ENCODE measurements at places on chromosomes 2 and 18.

DNA sequence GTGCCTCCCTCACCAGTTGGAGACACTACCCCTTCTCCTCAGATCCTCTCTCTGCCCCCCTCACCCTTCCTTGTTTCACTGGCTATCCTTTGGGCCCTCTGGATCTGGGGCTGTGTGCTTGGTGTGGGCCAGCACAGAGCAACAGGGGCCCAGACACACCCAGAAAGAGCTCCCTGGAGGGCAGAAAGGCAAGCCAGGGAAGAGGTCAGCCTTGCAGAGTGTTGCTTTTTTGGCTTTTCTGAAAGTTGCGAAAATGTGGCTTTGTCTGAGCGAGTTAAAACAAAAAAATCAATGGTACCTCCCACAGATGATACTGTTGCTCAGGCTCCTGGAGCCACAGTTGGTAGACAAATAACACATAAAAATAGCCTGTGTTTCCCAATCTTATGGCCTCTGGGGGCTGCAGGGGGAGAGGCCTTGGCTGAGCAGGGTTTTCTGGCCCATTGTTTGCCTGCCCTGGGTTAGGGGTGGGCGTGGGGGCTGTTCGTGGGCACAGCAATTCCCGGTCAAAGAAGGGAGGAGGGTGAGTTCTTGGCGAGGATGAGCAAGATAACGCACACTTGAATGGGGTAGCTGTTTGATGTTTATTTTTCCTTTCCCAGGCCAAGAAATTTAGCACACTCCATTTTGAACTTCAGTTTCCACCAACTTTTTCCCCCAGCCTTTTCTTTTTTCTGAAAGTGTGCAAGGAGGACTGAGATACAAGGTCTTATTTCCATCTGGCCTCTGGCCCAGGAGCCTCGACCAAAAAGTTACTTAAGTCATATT lies 167.0 kb upstream of the HAAO start:
- DNase-seq = no peak

DNA sequence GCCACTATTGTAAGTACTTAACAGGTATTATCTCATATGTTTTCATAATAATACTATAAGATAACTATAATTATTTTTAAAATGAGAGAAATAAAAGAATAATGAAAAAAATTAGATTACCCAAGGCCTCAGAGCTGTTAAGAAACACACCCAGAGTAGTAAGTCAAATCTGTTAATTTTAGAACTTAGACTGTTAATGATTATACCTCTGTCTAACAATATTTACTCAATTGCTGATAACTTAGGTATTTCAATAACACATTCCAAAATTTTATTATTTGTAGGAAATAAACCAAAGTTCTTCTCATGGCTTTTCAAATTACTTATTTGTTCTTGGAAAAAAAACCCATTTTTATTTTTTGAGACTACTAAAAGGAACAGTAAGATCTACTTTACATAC lies 227.5 kb upstream of the KCNH7 start:
- no peak for DNase-seq

GRCh38 chr2:147594038-147594437 lies 250.8 kb upstream of the ACVR2A start:
- no peak for DNase-seq

- no peak for DNase-seq
These were observed 239.5 kb downstream of the L3MBTL4 start for GRCh38 chr18:6174983-6175745.

DNA sequence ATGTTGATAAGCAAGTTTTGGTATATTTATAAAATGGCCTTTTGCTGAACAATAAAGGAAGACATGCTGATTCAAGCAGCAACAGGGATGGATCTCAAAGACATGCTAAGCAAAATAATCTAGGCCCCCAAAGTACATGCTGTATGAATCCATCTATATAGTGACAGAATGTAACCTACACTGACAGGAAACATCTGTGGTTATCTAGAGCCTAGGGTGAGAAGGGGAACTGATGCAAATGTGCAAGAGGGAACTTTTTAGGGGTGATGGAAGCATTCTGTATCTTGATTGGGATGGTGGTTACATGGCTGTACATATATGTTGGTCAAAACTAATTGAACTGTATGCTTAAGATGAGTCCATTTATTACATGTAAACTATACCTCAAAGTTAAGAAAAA lies 24.2 kb downstream of the CNRIP1 start:
- DNase-seq = no peak

DNA sequence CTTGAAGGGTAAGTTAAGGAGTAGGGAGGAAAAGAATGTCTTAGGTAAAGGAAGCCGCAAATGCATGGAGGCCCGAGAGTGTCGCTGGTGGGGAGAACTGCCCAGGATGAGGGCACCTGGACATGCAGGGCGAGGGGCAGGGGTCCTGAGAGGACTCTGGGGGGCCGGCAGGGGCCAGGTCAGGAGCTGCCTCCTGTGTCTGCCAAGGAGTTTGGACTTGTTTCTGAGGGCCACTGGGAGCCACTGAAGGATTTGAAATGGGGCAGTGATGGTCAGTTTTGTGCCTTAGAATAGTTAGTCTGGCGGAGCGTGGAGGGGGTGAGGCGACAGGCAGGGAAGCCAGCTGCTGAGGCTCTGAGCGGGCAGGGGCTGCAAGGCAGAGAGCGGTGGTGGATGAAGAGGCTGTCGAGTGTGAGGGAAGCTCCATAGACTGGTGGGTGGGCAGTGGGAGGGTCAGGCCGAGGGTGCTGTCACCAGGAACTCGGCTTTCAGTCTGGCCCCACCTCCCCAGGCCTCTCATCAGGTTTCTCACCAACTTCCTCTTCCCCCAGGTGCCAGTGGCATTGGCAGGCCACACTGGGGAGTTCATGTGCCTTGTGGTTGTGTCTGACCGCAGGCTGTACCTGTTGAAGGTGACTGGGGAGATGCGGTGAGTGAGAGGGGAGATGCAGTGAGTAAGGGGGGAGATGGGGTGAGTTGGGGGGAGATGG lies 14.7 kb upstream of the SLC4A3 start:
- no peak for DNase-seq

GRCh38 chr18:71707985-71708500 lies 836.1 kb downstream of the CBLN2 start:
- no peak for DNase-seq

DNA sequence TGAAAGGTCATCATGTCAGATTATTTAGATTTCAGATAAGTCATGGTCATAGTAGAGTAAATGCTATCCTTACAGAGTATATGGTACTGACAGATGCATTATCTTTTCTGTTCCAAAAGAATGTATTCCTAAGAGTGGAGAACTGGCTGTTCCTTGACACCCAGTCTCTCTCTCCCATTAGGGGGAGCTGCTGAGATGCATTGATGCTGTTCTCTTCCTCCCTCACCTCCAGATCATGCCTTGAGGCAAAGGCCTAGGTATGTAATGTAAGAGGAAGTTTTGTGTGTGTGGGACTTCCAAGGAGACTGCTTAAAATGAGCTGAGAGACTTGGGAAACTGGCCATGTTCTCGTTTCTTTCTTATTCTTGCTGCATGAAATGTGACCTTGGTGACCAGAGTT lies 979.5 kb upstream of the CELF4 start:
- DNase-seq = no peak

- DNase-seq = no peak
These were observed 1188.4 kb upstream of the NXPH2 start for GRCh38 chr2:139968588-139968987.

GRCh38 chr2:106004851-106005250 lies 189.2 kb downstream of the UXS1 start:
- DNase-seq = no peak

GRCh38 chr2:7703048-7703447 lies 785.8 kb downstream of the RNF144A start:
- DNase-seq = no peak

DNA sequence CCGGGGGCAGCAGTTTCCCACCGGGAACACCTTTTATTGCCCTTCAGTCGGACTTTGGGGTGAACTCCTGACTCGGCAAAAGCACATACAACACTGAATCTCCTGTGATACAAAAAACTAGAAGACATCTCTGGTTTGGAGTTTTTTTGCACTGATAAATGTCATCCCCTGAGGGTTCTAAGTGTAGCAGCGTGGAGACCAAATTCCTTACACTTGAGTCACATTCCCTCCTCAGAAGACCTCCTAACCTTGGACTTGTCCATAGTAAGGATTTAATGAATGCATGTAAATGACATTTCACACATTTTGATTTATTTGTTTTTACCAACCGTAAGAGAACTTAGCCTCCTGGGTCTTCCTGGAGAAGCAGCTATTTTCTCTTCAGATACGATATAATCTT lies 54.0 kb upstream of the GPR45 start:
- no peak for DNase-seq

- no peak for DNase-seq
These were observed 88.3 kb downstream of the ETAA1 start for GRCh38 chr2:67485431-67485830.

- peak; percentile 35 for DNase-seq
These were observed 615 bp downstream of the GORASP2 start for GRCh38 chr2:170929686-170930050.

DNA sequence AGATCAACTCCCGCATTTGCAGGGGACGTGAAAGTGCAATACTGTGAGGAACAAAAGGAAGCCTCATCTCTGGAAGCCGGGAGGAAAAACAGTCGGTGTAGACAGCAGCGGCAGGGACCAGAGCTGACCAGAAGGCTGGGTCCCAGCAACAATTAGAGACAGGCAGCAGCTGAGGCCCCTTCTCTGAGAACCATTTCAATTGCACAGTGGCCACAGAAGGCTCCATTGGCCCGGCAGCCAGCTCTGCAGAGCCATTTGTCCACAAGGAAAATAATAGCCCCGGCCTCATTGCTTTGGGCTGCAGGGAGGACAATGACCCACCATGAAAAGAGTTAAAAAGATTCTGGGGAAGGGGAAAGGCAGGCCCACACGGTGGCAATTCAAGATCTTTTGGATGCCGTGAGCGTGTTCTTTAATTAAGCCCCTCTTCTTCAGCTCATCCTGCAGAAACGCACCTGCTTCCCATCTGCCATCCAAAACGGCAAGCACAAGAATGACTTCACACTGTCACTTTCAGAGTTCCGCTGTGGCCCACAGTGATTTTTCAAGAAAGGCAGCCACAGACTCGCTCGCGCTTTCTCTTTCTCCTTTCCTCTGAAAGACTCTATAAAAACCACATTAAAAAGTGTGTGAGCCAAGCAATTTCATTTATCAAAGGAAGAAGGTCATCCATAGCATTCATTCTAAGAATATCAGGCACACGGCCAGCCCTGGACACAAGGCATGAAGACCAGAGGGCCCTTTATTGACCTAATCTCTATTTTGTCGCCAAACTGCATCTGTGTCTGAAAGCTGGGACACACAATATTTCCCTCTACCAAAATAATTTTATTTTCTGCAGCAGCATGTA lies 293.6 kb downstream of the SOX11 start:
- DNase-seq = no peak

DNA sequence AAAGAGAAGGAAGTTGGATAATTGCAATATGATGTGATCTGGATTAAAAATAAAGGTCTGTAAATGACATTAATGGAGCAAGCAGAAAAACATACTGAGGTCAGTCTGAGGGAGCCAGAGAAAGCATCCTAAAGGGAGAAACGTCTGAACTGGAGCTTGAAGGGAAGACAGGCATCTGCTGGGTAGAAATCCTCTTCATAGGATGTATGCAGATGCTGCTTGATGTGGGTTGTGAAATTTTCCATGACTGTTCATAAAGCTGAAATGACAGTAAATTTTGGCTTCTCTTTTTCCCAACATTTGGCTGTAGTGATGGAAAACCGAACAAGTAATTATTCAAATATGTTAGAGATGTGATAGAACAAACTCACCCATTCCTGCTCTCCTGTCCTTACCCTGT lies 287.6 kb downstream of the CAMKMT start:
- no peak for DNase-seq

DNA sequence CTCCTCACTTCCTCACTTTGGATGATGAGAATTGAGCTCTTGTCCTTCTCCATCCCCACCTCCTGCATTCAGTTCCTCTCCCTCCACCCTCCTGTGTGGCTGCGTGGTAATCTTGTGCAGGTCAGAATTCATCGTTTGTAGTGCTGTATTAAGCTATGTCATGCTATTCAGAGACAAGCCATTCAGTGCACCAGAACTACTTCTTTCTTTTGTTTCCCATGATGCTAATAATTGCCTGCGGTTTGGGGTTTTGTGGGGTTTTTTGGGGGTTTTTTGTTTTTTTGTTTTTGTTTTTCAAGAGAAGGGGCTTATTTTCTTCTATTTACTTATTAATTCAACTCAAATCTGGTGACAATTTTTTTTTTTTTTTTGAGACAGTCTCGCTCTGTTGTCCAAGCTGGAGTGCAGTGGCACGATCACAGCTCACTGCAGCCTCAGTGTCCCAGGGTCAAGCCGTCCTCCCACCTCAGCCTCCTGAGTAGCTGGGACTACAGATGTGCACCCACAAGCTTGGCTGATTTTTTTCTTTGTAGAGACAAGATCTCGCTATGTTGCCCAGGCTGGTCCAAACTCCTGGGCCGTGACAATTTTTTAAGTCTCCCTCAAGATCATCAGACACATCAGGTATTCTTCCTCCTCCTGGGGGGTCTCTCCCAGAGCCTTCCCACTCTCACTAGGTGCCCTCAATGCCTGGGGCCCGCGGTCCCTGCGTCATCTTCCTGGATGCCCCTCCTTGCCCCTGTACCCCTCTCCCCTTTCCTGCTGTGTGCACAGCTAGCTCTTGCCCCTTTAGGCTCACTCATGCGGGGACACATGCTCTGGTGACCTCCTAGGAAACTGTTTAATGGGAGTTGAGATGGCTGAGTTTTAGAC lies 37.8 kb downstream of the MAL start:
- DNase-seq = no peak

- no peak for DNase-seq
These were observed 201.6 kb downstream of the SETBP1 start for GRCh38 chr18:44882163-44882868.

GRCh38 chr18:67260841-67261240 lies 255.7 kb downstream of the DSEL start:
- no peak for DNase-seq

DNA sequence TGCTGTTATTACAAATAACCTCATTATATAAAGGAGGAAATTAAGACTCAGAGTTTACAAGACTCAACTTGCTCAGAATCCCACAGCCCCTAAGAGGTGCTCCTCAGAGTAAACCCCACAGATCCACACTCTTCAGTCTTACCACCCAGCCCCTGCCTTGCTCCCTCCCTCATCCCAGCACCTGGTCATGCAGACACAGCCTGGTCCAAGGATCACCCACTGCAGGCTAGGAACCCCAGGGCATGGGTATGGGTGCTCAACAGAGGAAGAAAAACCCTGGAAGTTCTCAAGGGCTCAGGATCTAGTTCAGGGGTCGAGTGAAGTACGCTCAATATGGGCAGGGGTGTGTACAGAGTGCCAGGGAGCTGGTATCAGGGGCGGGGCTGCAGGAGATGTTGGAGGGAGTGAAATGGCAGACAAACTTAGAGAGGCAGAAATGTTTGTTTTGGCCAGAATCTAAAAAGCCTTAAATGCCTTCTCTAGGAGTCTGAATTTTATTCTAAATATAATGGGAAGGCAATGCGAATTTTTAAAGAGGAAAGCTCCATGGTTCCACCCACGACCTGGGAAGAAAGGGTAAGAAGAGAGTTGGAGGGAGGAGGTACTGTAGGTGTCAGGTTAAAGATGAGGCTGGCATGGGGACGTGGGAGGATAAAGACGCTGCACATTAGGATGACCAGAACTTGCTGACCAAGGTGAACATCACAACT lies 79.1 kb upstream of the MGAT4A start:
- no peak for DNase-seq
